ENCODE measurements at places on chromosomes 6 and 20.

- no peak for DNase-seq
Observed at GRCh38 chr6:106160189-106160588, 74.1 kb downstream of the PRDM1 start.

GRCh38 chr20:48106428-48106827 lies 321.1 kb upstream of the SULF2 start:
- no peak for DNase-seq

- DNase-seq: no peak
Observed at GRCh38 chr6:161308075-161308655, 34.3 kb upstream of the AGPAT4 start.

DNA sequence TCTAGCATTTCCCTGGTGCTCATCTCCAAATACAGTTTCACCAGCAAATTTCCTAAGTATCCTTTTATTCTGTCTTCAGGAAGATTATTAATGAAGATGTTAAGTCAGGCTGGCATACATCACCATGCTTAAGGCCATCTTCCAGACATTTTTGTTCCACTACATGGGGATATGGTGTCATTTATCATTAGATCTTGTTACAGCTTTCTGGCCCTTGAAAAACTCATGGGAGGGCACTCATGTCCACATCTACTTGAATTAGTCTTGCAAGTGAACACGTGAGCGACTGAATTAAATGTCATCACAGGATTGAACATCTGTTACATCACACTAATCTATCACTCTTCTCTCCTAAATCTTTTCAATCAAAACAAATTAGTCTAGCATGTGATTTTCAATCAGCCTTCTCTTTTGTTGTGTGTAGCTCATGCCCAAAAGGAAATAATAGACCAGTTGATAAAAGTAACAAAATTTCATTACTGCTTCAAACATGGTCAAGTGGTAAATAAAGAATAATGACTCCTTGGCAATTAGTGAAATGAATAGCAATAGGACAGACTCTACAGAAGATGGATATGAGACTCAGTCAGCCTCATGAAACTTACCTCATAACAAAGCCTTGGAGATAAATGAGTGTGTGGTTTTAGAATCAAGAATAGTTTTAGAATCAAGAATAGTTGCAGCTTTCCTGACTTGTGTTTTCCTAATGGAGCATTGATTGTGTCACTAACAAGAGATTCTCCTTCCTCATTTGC lies 80.5 kb downstream of the MTFR2 start:
- DNase-seq: no peak

- no peak for DNase-seq
Observed at GRCh38 chr6:14178083-14178445, 60.5 kb downstream of the CD83 start.

- DNase-seq: no peak
Observed at GRCh38 chr6:1621070-1621701, 11.5 kb downstream of the FOXC1 start.

- no peak for DNase-seq
Observed at GRCh38 chr20:64112691-64113443, 5.5 kb upstream of the NPBWR2 start.

DNA sequence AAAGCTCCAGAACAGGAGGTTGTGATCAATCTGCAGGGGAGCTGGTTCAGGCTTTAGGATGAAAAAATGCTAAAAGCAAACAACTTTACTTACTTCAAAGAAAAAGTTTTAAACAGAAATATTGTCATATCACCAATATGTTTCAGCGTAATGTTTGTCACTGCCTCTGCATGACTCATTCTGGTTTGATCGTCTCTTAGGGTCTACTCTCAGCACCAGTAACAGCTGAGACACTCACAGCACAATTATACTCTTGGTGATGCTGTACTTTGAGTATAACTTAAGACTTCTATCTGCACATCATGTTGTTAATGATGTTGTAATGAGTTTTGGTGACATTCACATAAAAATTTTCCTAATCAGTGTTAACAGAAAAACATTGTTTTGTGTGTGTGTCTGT lies 665.4 kb downstream of the EPM2A start:
- DNase-seq: no peak

- DNase-seq: no peak
Observed at GRCh38 chr6:166779963-166780683, 153.1 kb upstream of the RPS6KA2 start.

- no peak for DNase-seq
Observed at GRCh38 chr6:10403385-10404106, 11.3 kb downstream of the TFAP2A start.

- no peak for DNase-seq
Observed at GRCh38 chr20:62300319-62300718, 2.5 kb upstream of the ADRM1 start.

GRCh38 chr6:31918069-31918720 lies 9.3 kb upstream of the C2 start:
- no peak for DNase-seq

DNA sequence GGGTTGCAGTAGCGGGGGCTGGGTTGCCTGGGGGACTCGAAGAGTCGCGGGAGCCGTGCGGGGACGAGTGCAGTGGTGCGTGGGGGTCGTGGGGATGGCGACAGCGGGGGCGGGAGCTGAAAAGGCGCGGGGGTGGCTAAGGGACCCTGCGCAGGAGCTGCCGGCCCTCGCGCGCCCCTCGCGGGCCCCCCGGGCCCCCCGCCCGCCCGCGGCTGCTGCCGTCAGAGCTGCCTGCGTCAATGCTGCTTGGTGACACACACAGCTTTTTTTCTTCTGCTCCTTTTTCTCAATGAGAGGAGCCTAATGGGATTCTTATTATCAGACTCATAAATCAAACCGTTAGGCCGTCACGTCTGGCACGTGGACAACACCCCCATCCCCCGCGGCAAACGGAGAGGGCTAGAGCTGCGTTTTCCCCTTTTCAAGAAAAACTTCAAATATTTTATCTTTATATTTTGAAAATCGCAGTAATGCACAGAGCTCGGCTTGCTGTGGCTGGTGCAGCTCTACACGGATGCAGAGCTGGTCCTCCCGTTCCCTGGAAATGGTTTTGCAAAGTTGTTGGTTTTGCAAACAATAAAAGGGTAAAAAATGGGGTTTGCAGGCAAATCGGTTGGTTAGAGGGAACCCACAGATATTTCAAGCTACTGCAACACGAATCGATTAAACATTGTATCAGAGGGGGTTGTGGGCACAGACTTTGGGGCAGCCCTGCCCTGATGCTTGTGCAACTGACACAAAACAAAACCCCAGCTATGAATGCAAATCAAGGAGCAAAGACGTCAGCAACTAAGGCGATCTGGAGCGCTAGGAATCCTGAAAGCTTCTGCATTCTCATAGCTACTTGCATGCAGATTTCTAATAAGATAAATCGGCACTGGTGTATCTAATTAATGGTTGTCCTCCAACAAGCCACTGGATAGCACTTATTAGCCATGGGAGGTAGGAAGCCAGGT lies 161.4 kb downstream of the TBXT start:
- DNase-seq: no peak

GRCh38 chr6:122758927-122759334 lies 20.6 kb upstream of the FABP7 start:
- DNase-seq: no peak

- no peak for DNase-seq
Observed at GRCh38 chr6:37481711-37482605, 17.7 kb downstream of the CCDC167 start.

DNA sequence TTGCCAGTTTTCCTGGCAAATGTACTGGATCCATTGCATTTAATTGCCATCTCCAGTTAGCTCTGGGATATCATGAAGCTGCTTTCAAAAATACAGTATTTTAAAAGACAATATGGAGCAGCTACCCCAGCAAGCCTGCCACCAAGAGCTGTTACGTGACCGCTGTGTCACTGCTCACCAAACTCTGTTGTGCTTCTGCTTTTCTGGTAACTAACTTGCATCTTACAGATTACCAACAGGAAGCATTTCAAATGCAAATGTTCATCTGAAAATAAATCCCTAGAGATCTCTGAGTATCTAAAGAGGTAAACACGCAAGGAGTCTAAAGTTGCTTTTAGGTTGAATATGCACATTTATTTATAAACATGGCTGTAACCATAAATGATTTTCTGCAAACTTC lies 1008.3 kb downstream of the KIF16B start:
- no peak for DNase-seq

DNA sequence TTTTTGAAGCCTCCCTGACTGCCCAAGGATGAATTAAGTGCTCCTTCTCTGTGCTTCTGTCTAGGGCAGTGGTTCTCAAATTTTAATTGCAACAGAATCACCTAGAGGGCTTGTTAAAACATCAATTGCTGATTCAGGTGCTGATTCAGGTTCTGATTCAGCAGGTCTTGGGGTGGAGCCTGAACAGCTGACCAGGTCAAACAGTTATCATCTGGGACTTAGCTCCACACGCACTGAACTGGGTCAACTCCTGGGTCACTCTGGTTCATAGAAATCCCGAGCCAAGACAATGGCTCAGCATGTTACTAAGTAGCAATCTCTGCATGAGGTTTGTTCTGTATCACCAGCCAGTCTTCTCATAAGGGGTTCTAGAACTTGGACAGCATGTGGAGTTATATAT lies 192.3 kb downstream of the GJA1 start:
- DNase-seq: no peak

GRCh38 chr6:139699911-139700310 lies 325.5 kb upstream of the CITED2 start:
- no peak for DNase-seq

DNA sequence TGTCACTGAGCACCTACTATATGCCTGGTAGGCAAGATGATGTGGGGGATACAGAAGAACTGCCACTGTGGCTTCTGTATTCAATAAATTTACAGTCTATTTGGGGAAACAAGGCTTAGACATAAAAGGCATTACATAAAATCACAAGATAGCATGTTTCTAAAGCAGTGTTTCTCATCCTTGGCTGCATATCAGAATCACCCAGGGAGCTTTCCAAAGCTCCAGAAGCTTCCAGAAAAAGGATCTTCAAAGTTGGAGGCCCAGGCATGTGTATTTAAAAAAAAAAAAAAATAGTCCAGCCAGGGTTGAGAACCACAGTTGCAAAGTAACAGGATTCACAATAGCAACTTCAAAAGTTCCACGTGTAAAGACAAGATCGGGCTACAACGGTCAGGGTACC lies 112.4 kb upstream of the SPACA1 start:
- DNase-seq: no peak

- no peak for DNase-seq
Observed at GRCh38 chr6:106972500-106972899, 2.0 kb downstream of the CD24 start.

Data from stimulated activated CD4-positive, alpha-beta T cell treated with anti-CD3 and anti-CD28 coated beads, Interleukin-1b, Interleukin-23, amount 100 ng/mL, for 24 hours (primary cell).